ENCODE measurements at places on chromosomes 1 and 21. TPM values are rescaled to one million over a fixed set of nuclear protein-coding genes. Genes with fewer than 3 reads are reported as not detected.

The C1orf141 gene
- not detected for total RNA-seq

The RIPPLY3 gene
- not detected for total RNA-seq

The CFHR4 gene
- not detected for total RNA-seq

The CCDC27 gene
- total RNA-seq = not detected

The MCM3AP gene
- total RNA-seq = 92.3 TPM

The CFAP45 gene
- total RNA-seq = 0.13 TPM

The SLC5A9 gene
- total RNA-seq = not detected

The ASPM gene
- total RNA-seq = 26.7 TPM

The NBL1 gene
- 178 TPM for total RNA-seq

The TFF3 gene
- total RNA-seq = 4.5 TPM

The ANKRD45 gene
- total RNA-seq = not detected

The CCDC17 gene
- 0.97 TPM for total RNA-seq

The SYT14 gene
- total RNA-seq = 0.32 TPM

The LINGO4 gene
- total RNA-seq = not detected

The SASS6 gene
- total RNA-seq = 3.5 TPM

The BEST4 gene
- total RNA-seq = under 0.01 TPM
